ENCODE measurements at places on chromosomes 2 and 18.

DNA sequence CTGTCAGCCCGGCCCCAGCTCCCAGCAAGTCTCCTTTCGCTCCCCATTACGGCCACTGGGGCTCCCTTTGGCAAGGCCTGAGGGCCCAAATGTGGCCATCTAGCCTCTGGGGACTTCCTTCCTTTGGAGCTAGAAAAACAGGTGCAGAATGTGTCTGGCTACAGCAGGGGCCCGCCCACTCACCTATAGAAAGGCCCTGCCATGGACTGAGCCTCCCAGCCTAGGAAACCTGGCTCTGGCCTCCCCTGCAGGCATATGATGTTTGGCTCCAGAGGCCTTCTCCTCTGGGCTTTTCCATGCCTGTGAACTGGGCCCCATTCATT is 55.3 kb upstream of the ALPP start:
- DNase-seq = no peak

GRCh38 chr2:60067006-60067405 is 486.4 kb downstream of the BCL11A start:
- no peak for DNase-seq

DNA sequence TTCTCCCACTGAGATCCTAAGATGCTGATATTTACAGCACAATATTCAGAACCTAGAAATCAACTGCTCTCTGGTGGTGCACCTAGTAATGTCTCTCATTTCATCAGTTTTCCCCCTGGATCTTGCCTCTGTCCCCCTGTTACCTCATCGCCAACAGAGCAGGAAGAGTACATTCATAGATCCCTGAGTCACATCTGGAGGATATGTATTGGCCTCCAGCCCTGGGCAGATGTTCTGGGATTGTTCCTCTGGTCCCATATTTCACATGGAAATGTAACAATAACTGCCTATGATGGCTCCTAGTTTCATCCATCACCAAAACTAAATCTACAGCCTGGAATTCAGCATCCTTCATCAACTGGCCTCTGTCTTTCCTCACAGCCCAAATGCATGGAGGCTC is 278.8 kb upstream of the SLC14A2 start:
- no peak for DNase-seq

DNA sequence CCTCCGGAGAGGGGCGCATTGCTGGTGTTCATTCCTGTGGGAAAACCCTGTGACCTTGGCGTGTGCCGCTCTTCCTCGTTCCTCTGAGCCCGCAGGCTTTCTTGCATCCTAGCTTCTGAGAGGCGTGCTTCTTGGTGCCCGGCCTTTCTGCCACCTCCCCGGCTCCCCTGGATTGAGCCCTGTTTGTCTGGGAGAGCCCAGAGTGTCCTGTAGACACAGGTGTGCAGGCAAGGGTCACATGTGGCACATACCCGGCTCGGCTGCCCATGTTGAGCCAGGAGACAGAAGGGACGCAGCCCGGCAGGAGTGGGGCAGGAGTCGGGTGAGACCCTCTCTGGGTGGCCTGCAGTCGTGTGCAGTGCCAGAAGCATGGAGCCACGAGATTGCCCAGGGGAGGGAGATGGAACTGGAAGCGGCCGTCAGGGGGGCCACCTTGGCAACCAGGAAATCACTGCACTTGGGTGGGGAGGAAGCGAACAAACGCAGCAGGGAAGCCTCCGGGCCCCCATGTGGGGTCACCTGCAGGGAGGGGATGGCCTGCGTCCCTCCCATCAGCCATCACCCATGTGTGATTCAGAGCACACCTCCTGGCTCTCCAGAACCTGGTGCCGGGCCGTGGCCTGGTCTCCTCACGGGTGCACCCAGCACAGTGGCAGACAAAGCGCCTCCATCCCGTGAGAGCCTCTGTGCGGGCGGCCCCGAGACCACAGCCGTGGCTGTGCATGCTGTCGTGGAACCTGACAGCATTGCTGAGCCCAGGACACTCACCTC is 92.9 kb downstream of the SH3BP4 start:
- DNase-seq = no peak

DNA sequence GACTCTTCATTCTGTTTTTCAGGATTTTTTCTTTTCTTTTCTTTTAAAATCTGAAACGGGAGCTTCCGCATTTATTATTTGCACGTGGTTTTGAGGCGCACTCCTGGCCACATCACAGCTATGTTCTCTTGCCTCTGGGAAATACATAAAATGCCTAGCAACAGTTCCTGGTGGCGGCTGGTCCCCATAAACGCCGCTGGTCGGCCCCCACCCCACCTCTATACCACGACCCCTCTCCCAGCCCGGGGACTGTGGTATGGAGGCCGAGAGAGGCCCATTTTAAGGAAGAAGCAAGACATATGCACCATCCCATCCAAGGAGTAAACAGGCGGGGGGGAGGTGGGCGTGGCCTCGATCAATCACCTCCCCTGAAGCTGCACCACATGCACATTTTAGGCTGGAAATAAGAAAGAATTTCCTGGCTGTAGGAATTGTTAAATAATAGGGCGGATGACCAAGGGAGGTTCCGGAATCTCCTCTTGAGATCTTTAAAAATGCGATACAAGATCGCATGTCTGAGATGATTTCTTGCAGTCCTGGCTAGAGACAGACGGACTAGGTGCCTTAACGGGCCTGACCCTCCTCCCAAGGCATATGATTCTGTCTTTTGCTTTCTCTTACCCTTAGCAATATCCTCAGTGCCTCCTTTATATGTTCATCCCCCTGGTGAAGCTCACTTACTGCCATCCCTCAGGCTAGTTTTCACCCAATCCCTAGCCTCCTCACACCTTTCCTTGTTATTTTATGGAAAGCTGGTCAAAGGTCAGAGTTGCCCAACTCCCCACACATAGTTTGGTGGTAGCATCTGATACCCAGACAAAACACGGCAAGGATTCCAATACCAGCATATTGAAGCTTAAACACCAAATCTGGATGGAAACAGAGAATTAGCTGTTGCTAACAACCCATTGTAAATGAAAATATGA is 82.4 kb downstream of the BCL2 start:
- DNase-seq = no peak

- no peak for DNase-seq
These were observed 113.3 kb downstream of the POLE4 start for GRCh38 chr2:75071766-75072165.

- DNase-seq = no peak
These were observed 85.3 kb downstream of the CDC42EP3 start for GRCh38 chr2:37585982-37586621.

GRCh38 chr2:197340591-197340990 is 30.0 kb upstream of the ANKRD44 start:
- DNase-seq = no peak

- no peak for DNase-seq
These were observed 111.1 kb upstream of the RBBP8 start for GRCh38 chr18:22822024-22822423.

All from NCI-H510A treated with DMSO at 0.1 percent for 48 hours (cell line).